ENCODE measurements at places on chromosomes 2 and 18. TPM values are rescaled to one million over a fixed set of nuclear protein-coding genes. Genes with fewer than 3 reads are reported as not detected.

DNA sequence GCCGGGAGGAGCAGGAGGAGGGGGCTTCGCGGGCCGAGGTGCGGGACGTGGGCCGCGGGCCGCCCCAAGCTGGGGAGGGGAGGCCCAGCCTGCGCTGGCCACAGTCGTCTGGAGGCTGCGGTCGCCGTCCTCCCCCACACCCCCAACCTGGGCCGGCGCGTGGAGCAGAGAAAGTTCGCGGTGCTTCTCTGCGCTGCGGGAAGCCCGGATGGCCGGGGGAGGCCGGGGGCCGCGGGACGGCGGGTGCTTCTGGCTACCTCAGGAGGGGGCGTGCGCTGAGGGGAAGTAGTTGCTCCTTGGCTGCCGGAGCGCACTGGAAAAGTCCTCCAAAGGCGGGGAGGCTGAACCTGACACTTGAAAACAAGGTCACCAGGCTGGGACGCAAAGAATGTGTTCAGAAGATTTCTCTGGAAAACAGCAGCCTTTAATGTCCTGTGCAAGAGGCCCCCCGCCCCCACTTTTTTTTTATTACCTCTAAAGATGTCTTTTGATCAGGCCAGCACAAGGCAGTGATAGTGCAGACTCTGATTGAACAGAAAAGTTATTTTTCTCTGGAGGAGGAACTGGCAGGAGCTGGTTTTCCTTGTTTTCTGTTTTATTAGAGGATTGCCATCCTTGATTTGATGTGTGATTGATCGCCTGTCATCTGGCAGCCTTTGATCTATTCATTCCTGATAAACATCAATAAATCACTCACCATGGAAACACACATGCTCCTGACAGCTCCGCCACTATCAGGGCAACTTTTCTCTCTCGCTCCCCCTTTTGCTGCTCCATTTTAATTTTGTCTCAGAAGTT, 1.6 kb downstream of the TSHZ1 start:
- H3K27me3 ChIP-seq: peaks cover 42% of the 10 kb centered on the region
- H3K4me1 ChIP-seq: peaks cover 57% of the 10 kb centered on the region
- DNase-seq: peak; percentile 42
- peak overlapping the region; percentile 88 for H3K4me3 ChIP-seq
- H3K36me3 ChIP-seq: no peaks in the 10 kb centered on the region

DNA sequence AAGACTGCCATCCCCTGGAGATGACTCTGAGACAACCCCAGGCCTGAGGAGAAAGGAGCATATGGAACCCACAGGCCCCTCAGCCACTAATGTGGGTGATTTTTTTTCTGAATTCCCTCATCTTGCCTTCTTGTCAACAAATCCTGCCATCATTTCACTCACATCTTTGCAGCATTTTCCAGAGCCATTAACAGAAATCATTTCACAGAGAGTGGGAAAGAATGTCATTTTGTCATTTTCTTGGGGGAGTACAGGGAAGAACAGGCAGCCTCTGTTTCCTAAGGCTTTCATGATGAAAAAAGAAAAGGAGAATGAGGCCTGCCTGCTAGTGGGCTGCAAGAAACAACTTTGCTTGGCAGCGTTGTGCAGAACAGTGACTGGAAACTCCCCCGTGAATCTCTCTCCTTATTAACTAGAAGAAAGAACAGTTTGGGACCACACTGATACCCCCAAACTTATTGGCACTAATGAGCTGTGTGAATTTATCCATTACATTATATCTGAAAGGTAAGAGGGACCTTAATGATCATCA, 1464.6 kb upstream of the CELF4 start:
- peaks cover 9% of the 10 kb centered on the region for H3K4me1 ChIP-seq
- no peak overlapping the region for H3K4me3 ChIP-seq
- peak overlapping the region; percentile 15 for H3K27ac ChIP-seq

Gene RFTN2
- 20.6 TPM for total RNA-seq

Gene RAB17
- total RNA-seq: not detected

- no peaks in the 10 kb centered on the region for H3K4me1 ChIP-seq
- H3K27me3 ChIP-seq: no peaks in the 10 kb centered on the region
- no peak for DNase-seq
- H3K36me3 ChIP-seq: no peaks in the 10 kb centered on the region
- H3K27ac ChIP-seq: no peak overlapping the region
Measured at GRCh38 chr18:2508678-2509077, 62.6 kb downstream of the METTL4 start.

DNA sequence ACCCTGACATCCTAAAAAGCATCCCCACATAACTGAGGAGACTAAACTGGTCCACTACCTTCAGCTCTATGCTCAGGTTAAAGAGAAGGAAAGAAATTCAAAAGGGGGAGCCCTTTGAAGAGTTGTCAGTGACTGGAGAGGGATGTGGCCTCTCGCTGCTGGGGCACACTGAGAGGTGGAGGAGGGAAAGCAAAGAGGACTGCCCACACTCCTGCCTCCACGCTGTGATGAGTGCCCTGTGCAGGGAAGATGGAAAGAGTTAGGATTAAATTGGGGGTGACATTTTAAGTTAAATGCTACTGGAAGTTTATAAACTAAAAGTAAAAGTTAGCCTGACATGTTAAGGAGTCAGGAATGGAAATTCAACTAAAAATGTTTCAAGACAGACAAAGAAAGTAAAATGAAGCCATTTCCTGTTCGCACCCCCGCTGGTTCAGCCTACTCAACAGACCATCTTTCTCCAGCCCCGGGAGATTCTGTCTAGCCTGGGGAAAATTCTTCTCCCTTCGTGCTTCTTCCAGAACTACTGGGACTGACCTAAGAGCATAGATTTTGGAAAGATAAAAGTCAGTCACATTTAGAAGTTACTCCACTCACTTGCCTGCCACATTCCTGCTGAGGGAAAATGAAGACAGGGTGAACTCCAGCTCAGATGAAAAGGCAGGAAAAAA, 17.8 kb upstream of the INO80C start:
- DNase-seq: no peak
- H3K4me3 ChIP-seq: no peak overlapping the region
- peaks cover 20% of the 10 kb centered on the region for H3K4me1 ChIP-seq
- no peaks in the 10 kb centered on the region for H3K27me3 ChIP-seq
- peak overlapping the region; percentile 20 for H3K27ac ChIP-seq

GRCh38 chr2:126661702-126662500, 5.9 kb downstream of the GYPC start:
- peaks cover 2% of the 10 kb centered on the region for H3K36me3 ChIP-seq
- H3K4me3 ChIP-seq: peak overlapping the region; percentile 33

Gene EFEMP1
- total RNA-seq: 4.1 TPM

GRCh38 chr2:59701271-59701994, 852.0 kb downstream of the BCL11A start:
- no peaks in the 10 kb centered on the region for H3K27me3 ChIP-seq
- H3K4me1 ChIP-seq: no peaks in the 10 kb centered on the region
- DNase-seq: no peak

- H3K27me3 ChIP-seq: no peaks in the 10 kb centered on the region
- H3K4me3 ChIP-seq: no peak overlapping the region
- DNase-seq: no peak
- H3K36me3 ChIP-seq: no peaks in the 10 kb centered on the region
- peaks cover 11% of the 10 kb centered on the region for H3K4me1 ChIP-seq
- no peak overlapping the region for H3K27ac ChIP-seq
Measured at GRCh38 chr2:199100326-199101110, 357.2 kb downstream of the SATB2 start.

Gene EN1
- total RNA-seq: 12.6 TPM

DNA sequence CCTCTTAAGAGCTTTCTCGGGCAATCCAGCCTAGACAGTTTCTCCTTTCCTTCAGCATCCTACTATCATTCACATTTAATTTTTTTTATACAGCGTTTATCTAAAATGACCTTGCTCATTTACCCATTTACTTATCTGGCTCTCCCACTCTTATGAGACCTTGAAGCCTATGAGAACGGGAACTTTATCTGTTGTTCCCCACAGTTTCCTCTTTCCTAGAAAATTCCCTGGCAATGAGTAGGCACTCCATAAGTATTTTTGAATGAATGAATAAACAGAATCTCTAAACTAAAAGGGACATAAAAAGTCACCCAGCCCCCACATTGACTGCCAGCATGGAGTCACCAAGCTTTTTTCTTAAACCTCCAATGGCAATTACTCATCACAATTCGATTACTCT, 353.2 kb downstream of the METTL4 start:
- DNase-seq: no peak
- no peaks in the 10 kb centered on the region for H3K36me3 ChIP-seq
- peaks cover 6% of the 10 kb centered on the region for H3K27me3 ChIP-seq
- H3K4me1 ChIP-seq: no peaks in the 10 kb centered on the region
- H3K4me3 ChIP-seq: no peak overlapping the region

- no peak for DNase-seq
- no peak overlapping the region for H3K4me3 ChIP-seq
- no peak overlapping the region for H3K27ac ChIP-seq
- no peaks in the 10 kb centered on the region for H3K36me3 ChIP-seq
- H3K4me1 ChIP-seq: peaks cover 63% of the 10 kb centered on the region
Measured at GRCh38 chr2:104431701-104432121, 422.2 kb upstream of the POU3F3 start.

DNA sequence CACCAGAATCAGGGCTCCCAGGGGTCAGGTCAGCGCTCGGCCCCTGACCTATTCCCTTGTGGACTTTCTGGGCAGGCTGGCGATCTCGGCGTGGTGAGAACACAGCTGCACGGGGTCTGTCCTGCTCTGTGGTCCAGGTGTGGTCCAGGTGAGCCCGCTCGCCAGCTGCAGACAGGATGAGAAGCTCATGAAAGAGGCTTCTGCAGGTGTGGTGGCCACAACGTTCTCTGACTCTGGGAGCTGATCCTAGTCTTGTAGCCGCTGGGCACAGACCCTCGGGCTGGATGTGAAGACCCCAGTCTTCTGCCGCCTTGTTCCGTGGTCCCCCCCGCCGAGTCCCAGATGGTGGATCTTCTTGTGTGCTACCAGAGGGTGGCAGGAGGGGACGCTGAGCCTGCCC, 129.7 kb downstream of the RTP5 start:
- H3K27me3 ChIP-seq: peaks cover 6% of the 10 kb centered on the region
- H3K27ac ChIP-seq: no peak overlapping the region
- no peak for DNase-seq
- no peak overlapping the region for H3K4me3 ChIP-seq

DNA sequence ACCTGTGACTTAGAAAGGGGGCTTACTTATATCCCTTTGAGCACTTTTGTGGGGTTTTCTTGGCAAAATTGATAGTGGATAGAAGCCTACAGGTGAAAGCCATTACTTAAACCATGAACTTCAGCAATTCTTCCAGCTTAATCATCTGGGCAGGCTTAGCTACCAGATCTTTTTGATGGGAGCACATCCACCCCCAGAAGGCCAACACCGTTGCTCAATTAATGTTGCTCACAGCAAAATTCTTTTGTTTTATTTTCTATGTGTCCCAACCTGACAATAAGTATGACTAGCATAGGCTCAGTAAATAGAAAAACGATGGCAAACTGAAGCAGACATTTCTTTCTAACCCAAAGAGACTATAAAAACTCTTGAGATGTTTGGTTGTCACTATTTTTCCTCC, 269.4 kb upstream of the TCF4 start:
- H3K27me3 ChIP-seq: no peaks in the 10 kb centered on the region
- H3K36me3 ChIP-seq: no peaks in the 10 kb centered on the region
- H3K4me3 ChIP-seq: no peak overlapping the region
- H3K4me1 ChIP-seq: peaks cover 44% of the 10 kb centered on the region
- H3K27ac ChIP-seq: no peak overlapping the region

GRCh38 chr2:72991980-72992733, 74.8 kb downstream of the EMX1 start:
- no peaks in the 10 kb centered on the region for H3K4me1 ChIP-seq
- no peak for DNase-seq
- H3K27ac ChIP-seq: peak overlapping the region; percentile 27
- H3K4me3 ChIP-seq: no peak overlapping the region
- no peaks in the 10 kb centered on the region for H3K36me3 ChIP-seq

DNA sequence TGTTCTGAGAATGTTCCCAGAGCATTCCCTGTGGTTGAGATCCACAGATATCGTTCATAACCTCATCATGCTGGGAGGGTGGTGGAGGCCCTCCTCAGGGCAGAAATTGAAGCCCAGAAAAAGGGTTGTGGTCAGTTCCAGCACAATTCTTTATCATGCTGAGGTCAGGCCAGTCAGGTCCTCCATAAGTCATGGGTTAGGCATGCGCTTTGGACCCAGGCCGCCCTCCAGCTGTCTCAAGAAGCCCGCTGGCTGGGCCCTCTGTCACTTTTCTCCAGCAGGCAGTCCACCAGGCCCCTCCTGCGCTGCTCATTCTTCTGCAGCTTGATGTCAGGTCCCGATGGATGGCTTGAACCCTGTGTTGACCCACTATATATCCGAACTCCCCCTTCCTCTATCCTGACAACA, 151.1 kb upstream of the NT5C1B start:
- no peak overlapping the region for H3K27ac ChIP-seq
- H3K36me3 ChIP-seq: no peaks in the 10 kb centered on the region
- H3K4me1 ChIP-seq: no peaks in the 10 kb centered on the region
- peaks cover 4% of the 10 kb centered on the region for H3K27me3 ChIP-seq

Gene GBX2
- total RNA-seq: 21.3 TPM

- H3K4me3 ChIP-seq: no peak overlapping the region
- H3K36me3 ChIP-seq: no peaks in the 10 kb centered on the region
- no peak for DNase-seq
Measured at GRCh38 chr2:199433204-199433832, 24.4 kb downstream of the SATB2 start.

- DNase-seq: no peak
- H3K4me1 ChIP-seq: no peaks in the 10 kb centered on the region
Measured at GRCh38 chr2:113861740-113862139, 28.1 kb upstream of the ACTR3 start.

Gene KLHL30
- 0.25 TPM for total RNA-seq

Gene LRRC30
- total RNA-seq: not detected

Gene CCDC148
- 1.4 TPM for total RNA-seq

GRCh38 chr2:168633895-168634294, 168.5 kb upstream of the NOSTRIN start:
- H3K4me1 ChIP-seq: peaks cover 9% of the 10 kb centered on the region
- no peaks in the 10 kb centered on the region for H3K27me3 ChIP-seq
- DNase-seq: no peak
- no peak overlapping the region for H3K4me3 ChIP-seq
- H3K27ac ChIP-seq: no peak overlapping the region

DNA sequence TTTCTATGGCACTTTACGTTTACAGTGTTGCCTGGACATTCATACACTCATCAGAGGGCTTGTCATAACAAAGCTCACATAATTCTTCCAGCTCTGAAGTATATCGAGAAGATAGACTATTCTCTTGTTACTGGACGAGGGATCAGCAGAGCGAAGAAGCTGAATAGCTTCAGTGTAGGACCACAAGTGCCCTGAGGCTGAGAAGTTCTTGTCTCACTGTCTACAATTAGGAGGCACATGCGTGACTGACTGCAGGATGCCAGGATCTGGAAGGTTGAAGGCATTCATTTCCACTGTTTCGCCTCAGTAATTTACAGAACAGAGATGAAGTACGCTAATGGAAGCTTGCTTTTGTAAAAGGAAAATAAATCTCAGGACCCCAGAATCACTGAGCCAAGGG, 9.6 kb downstream of the SH3YL1 start:
- H3K36me3 ChIP-seq: peaks cover 20% of the 10 kb centered on the region
- no peaks in the 10 kb centered on the region for H3K27me3 ChIP-seq
- DNase-seq: peak; percentile 8
- H3K27ac ChIP-seq: peak overlapping the region; percentile 2

Gene WDR75
- 53.2 TPM for total RNA-seq

Measured in neural crest cell (in vitro differentiated cells).